Fibroblast of villous mesenchyme (primary cell): ENCODE measurements at places on chromosomes 4 and X.

GRCh38 chr4:76426272-76426671 is 5.3 kb upstream of the CCDC158 start:
- no peak for DNase-seq

GRCh38 chrX:154600759-154601374 is 15.9 kb downstream of the CTAG1A start:
- DNase-seq: peak; percentile 13

- DNase-seq: no peak
Observed at GRCh38 chrX:121504153-121504552, 456.7 kb downstream of the GLUD2 start.

GRCh38 chr4:176436293-176436973 is 116.7 kb downstream of the SPCS3 start:
- peak; percentile 62 for DNase-seq

DNA sequence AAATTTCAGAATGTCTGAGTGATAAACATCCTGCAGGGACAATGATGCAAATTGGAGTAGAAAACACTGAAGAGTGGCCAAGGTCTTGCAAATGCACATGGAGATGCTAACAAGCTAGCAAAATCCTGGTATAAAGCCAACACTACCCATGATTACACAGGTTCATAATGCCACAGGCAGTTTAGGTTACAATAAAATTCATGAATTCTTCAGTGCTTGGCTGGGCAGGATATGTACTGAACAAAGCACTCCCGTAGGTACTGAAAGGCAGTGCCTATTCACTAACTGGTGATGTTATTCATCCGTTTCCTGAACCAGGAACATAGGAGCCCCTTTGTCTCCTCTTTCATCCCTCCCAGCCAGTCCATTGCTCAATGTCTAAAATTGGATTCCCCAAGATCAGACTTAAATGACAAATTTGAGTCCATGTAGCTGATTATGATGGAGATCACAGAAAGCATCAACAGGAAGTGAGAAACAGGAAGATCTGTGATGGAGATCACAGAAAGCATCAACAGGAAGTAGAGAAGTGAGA is 244.5 kb downstream of the DMD start:
- DNase-seq: no peak

GRCh38 chr4:25875281-25875745 is 12.5 kb upstream of the SEL1L3 start:
- DNase-seq: no peak

GRCh38 chrX:6917666-6918065 is 229.8 kb upstream of the STS start:
- DNase-seq: no peak

- peak; percentile 11 for DNase-seq
Observed at GRCh38 chr4:23819041-23819511, 70.8 kb downstream of the PPARGC1A start.

DNA sequence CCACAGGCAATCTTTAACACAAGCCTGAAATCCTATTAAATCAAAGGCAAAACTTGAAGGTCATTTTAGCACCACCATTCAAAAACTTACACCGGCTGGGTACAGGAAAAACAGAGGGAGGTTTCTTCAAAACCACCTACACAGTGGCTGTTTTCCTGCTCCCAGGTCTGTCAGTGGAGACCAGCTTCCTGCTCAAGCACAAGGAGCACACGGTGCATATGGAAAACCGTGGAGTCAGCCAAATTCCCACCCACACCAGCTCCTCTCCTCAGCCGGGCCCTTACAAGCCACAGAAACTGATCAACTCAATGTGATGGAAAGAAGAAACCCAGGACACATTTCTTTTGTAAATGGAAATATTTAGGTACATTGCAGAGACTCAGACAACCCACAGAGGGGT is 14.3 kb upstream of the FAM241A start:
- no peak for DNase-seq

DNA sequence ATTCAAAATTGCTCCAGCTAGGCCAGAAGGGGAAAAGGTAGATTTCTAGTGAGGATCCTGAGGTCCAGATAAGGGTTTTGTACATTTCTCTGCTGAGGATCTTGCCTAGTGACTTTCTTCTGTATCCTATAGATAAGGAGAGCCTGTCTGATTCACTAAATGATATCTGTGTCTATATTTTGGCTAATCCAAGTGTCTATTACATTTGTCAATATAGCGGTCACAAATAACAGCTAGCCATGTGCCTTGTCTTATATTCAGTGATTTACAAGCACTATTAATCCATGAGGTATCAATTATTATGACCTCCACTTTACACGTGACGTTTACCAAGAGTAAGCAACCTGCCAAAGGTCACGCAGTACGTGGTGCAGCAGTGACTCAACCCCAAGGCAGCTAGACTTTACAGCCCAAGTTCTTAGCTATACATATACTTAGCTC is 41.6 kb downstream of the TMEM165 start:
- DNase-seq: peak; percentile 60

DNA sequence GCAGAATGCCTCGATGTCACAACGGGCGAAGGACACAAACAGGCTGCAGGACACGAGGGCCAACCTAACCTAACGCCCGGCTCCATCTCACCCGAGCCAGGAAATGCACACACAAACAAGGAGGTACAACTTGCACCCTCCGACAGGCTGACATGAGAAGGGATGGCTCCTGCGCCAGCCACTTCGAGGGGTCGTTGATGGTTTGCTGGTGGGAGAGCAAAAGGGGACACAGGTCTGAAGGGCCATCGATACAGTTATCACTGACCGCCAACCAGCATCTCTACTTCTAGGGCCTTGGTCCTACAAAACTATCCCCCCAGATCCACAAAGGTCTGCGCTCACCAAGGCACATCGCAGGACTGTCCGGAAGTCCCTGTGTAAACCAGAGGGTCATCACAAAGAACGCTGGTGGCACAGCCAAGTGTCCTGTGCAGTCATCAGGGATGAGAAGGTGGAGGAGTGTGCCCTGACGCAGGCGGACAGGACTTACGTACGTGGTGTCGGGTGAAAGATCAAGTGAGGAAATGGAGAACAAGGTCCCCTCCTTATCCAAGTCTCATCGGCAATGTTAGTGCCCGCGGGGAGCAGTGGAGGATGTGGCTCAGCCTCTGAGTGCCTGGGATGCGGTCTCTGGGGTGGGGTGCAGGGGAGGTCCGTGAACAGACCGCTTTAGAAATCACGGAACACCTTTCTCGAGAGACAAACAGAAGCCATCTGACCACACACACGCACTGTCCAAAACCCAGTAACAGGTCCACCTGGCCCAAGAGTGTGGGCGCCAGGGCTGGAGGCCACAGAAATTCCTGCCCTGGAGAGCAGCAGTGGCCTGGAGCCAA is 7.0 kb downstream of the MXD4 start:
- DNase-seq: no peak

DNA sequence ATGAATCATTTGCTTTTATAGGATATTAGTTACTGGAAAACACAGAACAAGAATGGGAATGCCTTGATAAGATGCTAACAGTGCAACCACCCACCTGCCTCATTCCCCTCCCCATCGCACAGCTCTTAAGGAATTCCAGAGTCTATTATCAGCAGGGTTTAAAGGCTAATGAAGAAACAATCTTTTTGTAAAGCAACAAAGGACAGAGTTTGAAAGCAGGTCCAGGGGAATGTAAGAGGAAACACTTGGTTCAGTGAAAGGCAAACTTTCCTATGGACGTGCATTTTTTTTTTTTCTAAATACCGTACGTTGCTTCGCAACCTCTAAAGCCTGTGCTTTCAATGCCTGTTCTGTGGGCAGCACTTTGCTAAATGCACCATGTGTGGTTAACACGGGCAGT is 92.5 kb downstream of the GPR50 start:
- no peak for DNase-seq

DNA sequence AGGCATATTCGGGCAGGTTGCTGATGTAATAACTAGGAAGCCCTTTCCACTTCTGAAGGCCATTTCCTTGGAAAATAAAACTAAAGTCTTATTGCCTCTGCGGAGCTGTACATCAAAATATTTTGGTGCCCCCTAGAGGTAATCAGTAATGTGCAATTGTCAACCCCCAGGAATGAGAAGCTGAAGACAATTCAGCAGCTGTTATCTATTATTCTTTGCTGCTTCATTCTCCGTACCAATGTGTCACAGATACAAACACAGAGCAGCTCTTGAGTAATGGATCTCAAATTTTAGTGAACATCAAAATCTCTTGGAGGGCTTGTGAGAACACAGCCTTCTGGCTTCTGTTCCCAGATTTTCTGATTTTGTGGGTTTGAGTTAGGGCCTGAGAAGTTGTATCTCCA is 3.5 kb upstream of the SLIT2 start:
- DNase-seq: peak; percentile 76

- DNase-seq: no peak
Observed at GRCh38 chr4:127498366-127498765, 134.4 kb upstream of the INTU start.

DNA sequence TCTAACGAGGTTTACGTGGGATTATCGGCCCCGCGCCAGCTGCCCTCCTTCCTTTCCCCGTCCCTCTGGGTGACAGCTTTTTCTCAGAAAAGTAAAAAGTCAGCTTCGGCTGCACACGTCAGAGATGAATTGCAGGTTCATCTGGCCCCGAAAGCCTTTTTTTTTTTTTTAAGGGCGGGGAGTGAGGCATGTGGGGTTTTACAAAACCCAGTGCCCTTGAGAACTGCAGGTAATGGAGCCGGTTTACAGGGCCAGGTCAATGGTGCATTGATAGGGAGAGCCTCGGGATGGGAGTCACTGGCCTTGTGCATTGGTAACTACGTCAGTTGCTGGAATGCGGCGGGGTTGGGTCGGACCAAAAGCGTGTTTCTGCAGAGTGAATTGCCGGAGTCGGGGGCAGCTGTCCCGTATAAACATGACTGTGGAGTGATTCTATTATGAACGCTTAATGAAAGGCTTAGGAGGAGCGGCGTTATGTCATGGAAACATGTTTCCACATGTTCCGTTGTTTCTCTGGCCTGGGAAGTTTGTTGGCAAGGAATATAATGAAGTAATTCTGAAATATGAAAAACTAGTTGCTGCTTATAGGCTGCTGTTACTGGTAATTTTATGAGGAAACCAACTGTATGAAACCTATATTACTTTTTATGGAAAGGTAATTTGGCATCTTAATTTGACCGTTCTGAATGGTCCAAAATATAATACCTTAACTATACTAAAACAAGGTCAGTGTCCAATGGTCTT is 1.1 kb downstream of the HSPA4L start:
- DNase-seq: peak; percentile 63

GRCh38 chr4:104973708-104974107 is 173.0 kb upstream of the TET2 start:
- DNase-seq: no peak

- DNase-seq: peak; percentile 39
Observed at GRCh38 chr4:94400191-94400590, 51.6 kb upstream of the PDLIM5 start.

DNA sequence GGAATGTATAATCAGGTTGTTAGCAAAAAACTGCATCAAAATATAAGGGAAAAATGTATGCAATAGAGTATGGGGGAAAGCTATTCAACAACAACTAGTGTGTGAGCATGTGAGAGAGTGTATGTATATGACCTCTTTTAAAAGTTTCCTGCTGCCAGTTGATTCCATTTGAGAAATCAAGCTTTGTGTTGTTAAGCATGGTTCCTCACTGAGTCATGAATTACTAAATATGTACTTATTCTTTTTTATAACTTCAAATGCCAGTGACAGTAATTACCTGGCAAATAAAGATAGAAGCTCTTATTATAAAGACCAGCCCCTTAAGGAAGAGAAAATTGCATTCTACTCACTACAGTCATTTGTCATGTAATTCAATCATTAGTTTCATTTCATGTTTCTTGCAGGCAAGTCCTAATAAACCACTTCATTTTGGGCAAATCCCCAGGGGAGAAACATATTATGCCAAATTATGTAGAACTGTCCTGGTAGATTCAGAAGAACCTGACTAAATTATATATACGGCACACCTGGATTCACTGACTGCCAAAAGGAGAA is 19.2 kb downstream of the RASGEF1B start:
- no peak for DNase-seq

- peak; percentile 94 for DNase-seq
Observed at GRCh38 chr4:84691170-84691691, 108.3 kb downstream of the CDS1 start.

GRCh38 chr4:82802911-82803310 is 4.3 kb upstream of the SCD5 start:
- DNase-seq: no peak

GRCh38 chr4:10605746-10606482 is 78.7 kb downstream of the CLNK start:
- DNase-seq: peak; percentile 30

GRCh38 chr4:126441173-126442035 is 1126.6 kb downstream of the FAT4 start:
- DNase-seq: peak; percentile 78

DNA sequence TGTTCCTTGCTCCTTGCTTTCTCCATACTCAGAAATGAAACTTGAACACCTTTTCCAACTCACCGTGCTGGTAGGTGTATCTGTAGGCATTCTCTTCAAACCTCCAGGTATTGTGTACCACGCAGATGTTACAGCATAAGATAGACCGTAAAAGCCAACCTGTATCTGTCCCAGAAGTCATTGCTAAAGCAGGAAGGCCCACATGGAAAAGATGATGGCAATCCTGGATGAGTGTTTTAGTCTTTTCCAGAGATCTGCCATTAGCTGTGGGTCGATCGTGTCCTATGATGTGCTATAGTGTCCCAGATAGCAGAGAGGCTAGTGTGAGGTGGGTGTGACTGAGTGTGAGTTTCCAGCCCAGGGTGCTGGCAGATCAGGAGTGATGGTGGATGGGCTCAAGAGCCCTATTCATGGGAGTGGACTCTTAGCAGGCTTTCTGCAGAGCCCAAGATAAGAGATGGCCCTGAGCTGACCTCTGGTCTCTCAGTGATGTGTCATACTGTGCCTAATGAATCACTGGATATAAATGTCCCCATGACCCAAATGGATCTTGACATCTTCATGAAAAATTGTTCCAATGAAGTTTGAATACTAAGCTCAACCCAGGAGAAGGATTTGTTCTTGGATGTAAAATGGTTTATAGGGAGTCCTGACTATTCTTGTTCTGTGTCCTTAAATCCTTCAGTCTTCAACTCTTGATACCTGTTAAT is 69.1 kb upstream of the WDR1 start:
- DNase-seq: no peak

GRCh38 chr4:37365888-37366287 is 121.3 kb downstream of the NWD2 start:
- DNase-seq: no peak

GRCh38 chr4:41549478-41549877 is 11.5 kb downstream of the LIMCH1 start:
- DNase-seq: no peak

DNA sequence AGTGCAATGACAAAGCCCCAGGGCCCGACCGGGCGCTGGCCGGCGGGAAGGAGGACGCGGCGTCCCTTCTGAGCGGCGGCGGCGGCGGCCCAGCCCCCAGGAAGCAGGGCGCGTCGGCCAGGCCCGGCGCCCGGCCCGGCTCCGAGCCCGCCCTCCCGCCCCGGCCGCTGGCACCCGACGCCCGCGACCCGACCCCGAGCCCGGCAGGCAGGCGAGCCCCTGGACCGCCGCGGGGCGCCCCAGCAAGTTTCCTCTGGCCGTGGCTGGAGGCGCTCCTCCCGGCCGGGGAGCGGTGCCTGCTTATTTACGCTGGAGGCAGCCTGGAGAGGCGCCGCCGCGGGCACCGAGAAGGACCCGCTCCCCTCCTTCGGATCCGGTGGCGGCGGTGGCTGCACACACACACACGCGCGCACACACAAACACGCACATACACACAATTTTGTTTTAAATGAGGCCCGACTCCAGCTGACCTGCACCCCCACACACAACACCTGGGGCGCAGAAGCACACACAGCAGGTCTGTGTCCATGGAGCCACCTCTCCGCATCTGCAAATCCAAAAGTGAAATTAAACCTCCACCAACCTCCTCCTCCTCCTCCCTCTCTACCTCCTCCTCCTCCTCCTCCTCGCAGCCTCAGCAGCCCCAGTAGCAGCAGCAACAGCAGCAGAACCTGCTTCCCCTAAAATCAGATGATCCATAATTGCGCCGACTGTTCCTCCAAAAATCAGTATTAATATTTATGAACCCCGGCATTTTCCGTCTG is 669 bp downstream of the IRF2 start:
- peak; percentile 55 for DNase-seq
